Hematopoietic multipotent progenitor cell treated with erythropoietin and hydrocortisone succinate and interleukin-3 and kit ligand, for 17 days (in vitro differentiated cells): ENCODE measurements at places on chromosomes 7 and 10.

DNA sequence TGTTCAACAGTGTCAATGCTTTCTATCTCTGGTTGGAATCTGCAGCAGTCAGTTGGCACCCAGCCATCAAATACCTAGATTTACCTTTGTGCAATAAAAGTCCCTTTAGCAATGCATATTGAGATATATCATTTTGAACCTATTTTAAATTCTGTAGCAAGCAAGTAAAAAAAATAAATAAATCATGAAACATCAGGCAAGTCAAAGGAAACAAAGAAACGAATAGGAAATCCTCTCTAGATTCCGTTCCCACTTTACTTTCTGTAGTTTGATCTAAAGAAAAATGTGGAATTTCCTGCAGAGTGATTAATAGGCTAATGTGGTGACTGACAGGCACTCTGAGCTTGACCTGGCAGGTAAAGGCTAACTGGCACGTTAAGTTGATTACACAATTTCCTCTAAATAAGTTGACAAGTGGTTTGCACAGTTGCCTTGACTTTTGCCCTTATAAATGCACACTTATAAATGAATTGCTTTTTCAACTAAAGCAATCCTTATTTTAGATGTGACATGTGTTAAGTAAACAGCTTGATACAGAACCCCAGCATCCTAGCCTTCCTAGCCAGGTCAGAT, 208.1 kb upstream of the TCF7L2 start:
- no peak for DNase-seq

- no peak for DNase-seq
Measured at GRCh38 chr10:31635415-31636065, 293.1 kb downstream of the ARHGAP12 start.

GRCh38 chr7:34249192-34249591, 343.9 kb downstream of the BMPER start:
- DNase-seq = no peak

- DNase-seq = no peak
Measured at GRCh38 chr10:11687779-11688447, 54.3 kb upstream of the ECHDC3 start.

DNA sequence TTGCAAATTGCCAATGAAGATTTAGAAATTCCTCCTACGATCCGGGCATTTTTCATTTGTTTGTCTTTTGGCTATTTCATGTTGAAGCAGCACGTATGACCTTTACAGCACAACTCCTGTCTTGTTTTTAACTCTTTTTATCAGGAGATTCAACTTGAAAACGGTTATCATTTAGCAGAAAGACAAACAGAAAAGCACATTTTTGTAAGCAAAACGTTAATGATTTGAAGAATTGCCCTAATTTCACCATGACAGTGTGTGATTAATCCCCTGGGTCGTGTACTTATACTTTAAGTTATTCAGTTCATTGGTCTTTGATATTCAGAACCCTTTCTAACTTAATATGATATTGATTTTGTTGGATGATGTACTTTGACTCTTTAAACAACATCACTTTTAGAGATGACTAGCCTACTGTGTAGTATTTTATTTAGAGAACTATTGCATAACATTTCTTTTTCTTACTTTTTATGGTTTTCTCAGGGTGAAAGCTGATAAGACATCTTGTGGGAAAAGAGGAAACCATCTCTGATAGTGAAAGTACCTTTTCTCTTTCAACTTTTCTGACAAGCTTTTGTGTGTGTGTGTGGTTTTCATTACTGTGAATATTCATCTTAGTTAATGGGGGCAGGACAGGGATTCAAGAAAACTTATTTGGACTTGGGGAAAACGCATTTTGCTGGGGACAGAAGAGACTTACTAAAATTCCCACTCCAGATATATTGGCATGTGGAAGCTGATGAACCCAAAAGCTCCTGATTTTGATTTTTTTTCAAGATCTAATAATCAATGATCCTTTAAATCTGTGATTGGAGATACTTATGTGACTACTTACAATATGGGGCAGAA, 8.1 kb downstream of the HHEX start:
- DNase-seq = no peak

DNA sequence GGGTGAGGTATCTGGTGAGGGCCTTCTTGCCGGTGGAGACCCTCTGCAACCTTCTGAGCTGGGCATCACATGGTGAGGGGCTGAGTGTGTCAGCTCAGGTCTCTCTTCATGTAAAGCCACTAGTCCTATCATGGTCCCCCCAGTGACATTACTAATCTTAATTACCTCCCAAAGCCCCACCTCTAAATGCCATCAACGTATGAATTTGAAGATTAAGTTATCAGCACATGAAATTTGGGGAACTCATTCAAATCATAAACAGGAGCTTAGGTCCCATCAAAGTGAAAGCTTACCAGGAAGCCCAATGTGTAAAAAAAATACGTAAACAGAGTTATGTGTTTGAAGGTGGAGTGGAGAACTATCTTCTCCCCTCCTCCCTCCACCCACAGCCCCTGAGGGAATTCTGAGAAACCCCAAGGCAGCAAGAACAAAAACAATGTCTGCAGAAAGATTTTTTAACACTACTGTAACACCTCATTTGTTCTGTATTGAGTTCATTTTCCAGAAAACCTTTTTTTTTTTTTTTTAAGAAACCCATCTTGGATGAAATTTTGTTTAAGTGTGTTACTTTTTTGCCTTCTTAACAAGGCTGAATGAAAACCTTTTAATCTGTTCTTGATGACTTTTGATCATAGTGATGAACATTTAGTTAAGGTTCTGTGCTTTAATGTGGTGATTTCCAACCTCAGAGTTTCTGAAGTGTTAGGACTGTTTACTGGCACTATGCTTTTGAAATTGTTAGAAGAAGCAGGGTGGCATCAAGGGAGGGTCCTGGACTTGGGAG, 19.1 kb upstream of the PCGF5 start:
- DNase-seq = peak; percentile 66

GRCh38 chr10:58444321-58444720, 59.1 kb downstream of the TFAM start:
- no peak for DNase-seq

- DNase-seq = no peak
Measured at GRCh38 chr10:88156341-88156740, 292.9 kb downstream of the PTEN start.

DNA sequence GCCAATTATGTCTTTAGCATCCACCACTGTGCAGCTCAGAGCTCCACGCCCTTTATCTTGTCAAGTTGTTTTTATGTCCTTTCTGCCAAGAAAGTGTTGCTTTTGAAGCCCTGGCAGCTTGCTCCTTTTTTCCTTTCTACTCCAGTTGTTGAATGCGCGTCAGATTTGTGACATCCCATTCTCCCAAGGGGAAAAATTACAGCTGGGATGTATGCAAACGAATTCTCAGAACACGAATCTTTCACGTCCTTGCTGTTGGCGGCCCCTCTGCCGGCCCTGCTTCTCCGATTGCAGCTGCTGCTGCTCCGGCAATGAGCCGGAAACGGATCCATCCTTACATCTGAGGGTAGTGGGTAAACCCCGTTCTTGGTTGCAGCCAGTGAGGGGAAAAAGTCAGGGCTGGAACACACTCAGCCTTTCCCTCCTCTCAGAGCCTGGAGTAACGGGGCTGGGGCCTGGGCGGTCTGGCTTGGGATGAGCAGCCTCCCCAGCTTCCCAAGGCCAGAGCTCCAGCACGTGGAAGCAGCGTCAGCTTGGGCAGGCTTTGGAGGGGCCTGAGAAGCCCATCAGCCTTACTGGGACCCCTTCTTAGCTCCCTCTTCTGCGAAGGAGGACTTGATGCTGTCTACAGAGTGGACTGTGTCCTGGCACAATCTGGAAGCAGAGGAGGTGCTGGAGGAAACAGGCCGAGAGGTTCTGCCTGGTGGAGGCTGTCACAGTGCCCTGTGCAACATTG, 79.0 kb upstream of the CHST15 start:
- DNase-seq = no peak

DNA sequence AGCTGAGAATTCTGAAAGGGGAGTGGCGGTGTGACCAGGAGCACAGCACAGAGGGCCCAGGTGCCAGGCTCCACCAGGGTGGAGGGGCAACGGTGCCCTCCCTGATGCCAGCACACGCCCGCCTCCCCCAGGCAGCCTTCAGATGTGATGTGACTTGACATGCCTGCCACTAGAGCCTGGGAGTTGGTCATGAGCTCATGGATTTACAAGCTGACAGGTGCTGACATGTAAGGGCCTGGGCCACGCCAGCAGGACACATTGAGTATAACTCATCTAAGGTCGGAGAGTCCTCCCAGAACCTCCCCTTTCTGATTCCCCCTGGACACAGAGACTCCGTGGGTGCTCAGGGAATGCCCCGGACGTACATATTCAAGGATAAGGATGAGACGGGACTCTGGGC, 74.2 kb downstream of the LSM5 start:
- DNase-seq = no peak

GRCh38 chr10:76657337-76658012, 980.1 kb downstream of the KCNMA1 start:
- DNase-seq = no peak

- no peak for DNase-seq
Measured at GRCh38 chr10:1162481-1163203, 106.5 kb downstream of the WDR37 start.

GRCh38 chr7:92489634-92490033, 11.9 kb upstream of the ERVW-1 start:
- DNase-seq = no peak

DNA sequence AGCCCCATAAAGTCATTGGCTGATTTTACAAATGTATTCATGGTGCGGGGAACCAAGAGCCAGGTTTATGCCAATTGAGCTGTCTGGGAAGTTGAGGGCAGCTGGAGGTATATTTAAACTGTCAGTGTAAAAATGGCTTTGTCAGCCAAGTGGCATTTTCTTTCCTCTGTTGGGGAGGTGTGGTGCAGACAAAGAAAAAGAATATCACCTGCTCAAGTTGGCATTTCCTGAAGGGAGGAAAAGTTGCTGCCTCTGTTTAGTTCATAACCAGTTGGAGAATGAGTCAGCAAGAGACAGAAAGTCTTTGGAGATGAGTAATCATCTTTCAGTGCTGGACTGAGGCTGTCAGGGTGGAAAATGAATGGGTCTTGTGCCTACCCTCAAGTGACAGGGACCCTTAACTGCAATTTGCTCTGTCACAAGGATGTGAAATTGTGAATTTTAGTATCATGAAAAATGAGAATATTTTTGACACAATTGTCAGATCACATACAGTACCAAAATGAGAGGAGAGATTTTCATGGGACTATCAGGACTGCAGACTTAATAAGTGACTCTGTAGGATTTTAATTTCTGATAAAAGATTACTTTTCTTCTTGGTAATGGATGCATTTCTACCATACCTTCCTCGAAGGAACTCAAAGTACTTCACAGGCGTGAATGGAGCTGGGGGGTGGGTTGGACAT, 137.3 kb downstream of the ANLN start:
- no peak for DNase-seq

GRCh38 chr7:151866028-151866427, 10.9 kb downstream of the PRKAG2 start:
- DNase-seq = no peak

- no peak for DNase-seq
Measured at GRCh38 chr10:35998026-35998425, 355.9 kb upstream of the FZD8 start.

GRCh38 chr10:78203915-78204818, 170.5 kb downstream of the RPS24 start:
- DNase-seq = no peak

GRCh38 chr10:97572214-97572989, at the start of gene ANKRD2:
ANKRD2 (plus strand) TSS chr10:97572779; CDS start chr10:97572789, 10 bp downstream.
- DNase-seq = peak; percentile 86

DNA sequence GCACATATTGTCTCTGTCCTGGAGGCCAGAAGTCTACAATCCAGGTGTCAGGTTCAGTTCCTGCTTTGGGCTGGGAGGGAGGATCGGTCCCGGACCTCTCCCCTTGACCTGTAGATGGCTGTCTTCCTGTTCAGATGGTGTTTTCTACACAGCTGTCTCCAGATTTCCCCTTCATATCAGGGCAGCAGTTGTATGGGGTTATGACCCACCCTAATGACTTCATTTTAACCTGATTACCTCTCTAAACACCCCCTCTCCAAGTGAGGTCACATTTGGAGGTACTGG, 38.7 kb downstream of the ZNF467 start:
- DNase-seq = no peak

DNA sequence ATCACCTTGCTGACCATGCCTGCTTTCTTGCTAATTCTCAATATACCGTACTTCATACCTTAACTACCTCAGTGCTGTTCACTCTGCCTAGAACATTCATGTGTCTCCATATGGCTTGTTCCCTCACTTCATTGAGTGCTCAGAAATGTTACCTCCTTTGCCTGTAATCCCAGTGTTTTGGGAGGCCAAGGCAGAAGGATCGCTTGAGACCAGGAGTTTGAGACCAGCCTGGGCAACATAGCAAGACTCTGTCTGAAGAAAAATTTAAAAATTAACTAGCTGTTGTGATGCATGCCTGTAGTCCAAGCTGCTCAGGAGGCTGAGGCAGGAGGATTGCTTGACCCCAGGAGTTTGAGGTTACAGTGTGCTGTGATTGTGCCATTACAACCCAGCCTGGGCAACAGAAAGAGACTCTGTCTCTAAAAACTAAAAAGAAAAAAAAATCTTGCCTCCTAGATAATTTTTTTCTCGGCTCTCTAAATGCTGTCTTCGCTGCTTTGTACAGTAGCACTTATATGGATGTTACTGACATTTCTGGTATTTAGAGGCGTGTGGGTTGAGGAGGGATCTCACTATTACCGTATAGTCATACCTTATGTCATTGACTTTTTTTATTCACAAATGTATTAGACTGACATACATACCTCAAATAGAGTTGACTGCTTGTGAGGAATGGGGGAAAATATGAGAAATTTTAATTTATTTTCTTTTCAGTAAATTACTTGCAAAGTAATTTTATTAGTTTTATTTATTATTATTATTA, 63.7 kb downstream of the LCOR start:
- DNase-seq = no peak

- DNase-seq = no peak
Measured at GRCh38 chr7:39515534-39516228, 50.5 kb upstream of the YAE1 start.

GRCh38 chr7:25559581-25560367, 331.5 kb upstream of the NPVF start:
- DNase-seq = no peak

GRCh38 chr10:74234569-74234968, 83.5 kb downstream of the ADK start:
- no peak for DNase-seq

DNA sequence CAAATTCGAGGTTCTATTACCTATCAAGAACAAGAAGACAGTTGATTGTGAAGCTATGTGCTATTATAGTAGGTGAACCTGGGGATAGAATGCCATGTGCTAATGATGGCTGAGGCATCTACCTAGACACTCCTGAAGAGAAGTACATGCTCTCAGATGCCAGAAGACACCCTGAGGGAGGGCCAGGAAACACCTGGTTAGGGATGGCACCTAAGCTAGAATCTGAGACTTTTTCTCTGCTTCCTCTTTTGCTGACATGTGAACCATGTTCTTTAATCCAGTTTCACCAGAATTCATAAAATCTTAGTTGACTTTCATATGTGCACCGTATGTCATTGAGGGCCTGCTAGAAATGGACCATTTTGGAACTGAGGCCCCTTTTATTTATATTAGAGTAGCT, 242.8 kb downstream of the GPR158 start:
- no peak for DNase-seq

- no peak for DNase-seq
Measured at GRCh38 chr10:78313636-78314035, 280.0 kb downstream of the RPS24 start.
